ENCODE measurements at places on chromosomes 3 and 15. TPM values are rescaled to one million over a fixed set of nuclear protein-coding genes. Genes with fewer than 3 reads are reported as not detected.

GRCh38 chr3:168678730-168679129 lies 583.0 kb upstream of the GOLIM4 start:
- H3K4me3 ChIP-seq = no peak overlapping the region
- no peak overlapping the region for H3K27ac ChIP-seq
- H3K4me1 ChIP-seq = no peaks in the 10 kb centered on the region
- no peaks in the 10 kb centered on the region for H3K27me3 ChIP-seq
- peaks cover 5% of the 10 kb centered on the region for H3K36me3 ChIP-seq

GRCh38 chr3:105065895-105066839 lies 300.5 kb upstream of the ALCAM start:
- H3K4me1 ChIP-seq = peaks cover 4% of the 10 kb centered on the region
- H3K27ac ChIP-seq = peak overlapping the region; percentile 71

DNA sequence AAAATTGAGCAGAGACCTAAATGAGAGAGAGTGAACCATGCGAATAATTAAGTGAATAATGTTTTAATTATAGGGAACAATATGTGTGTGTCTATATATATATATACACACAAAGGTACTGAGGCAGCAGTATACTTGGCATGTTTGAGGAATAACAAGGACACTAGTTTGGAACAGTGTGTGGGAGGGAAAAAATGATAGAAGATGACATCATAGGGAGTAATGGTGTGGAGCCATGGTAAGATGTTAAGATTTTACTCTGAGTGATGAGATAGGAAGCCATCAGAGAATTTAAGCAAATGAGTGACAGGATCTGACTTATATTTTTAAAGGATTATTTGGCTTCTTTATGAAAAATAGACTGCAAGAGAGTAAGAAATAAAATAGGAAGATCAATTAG lies 29.1 kb downstream of the DTWD1 start:
- H3K27ac ChIP-seq = no peak overlapping the region
- peaks cover 11% of the 10 kb centered on the region for H3K4me1 ChIP-seq
- DNase-seq = no peak
- H3K36me3 ChIP-seq = peaks cover 22% of the 10 kb centered on the region

DNA sequence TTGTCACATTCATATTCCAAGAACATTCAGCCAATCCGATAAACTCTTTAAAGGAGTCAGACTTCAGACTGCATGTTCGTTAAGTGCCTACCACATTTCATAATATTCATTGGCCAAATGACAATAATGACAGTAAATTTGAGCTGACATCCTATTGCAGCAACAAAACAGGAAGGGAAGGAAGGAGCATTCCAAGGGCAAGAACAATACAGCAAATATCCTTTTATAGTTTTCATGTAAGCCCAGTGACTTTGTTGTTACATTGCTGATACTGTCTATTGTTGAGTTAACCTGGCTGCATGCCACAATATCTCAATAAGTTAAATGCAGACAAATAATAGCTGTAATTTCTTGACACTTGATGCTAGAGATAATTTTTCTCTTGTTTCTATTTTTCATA lies 16.4 kb upstream of the CBLB start:
- peaks cover 8% of the 10 kb centered on the region for H3K4me1 ChIP-seq
- no peak for DNase-seq
- no peak overlapping the region for H3K4me3 ChIP-seq
- H3K36me3 ChIP-seq = no peaks in the 10 kb centered on the region

GRCh38 chr3:127815641-127816605 lies 6.4 kb downstream of the MGLL start:
- DNase-seq = no peak
- H3K4me3 ChIP-seq = no peak overlapping the region
- H3K4me1 ChIP-seq = peaks cover 14% of the 10 kb centered on the region
- no peak overlapping the region for H3K27ac ChIP-seq

DNA sequence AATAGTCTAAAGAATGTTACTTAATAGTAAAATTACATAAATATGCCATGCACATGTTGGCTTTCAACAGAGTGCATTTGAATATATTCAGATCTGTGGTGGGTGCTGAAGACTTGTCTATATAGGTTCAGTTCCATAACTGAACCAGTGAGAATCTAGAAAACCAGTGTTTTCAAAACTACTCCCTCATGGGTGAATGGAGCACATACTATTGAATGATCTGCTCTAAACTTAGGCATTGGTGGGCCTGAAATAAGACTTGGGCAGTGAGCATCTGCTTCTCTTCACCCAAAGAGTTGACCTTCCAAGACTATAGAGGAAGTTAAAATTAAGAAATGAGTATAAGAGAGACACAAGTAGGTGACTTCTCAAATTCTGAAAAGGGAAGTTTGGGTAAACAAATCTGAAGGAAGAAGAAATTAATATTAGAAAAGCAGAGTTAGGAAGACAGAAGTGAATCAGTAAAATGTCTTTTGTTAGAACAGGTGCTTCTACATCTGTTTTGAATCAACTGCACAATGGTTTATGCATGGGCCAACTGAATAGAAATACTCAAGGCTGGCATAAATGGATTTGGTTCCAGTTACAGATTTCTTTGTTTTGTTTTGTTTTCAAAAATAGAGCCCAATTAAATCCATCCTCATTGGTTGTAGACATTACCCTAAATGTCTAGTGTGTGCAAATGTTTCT lies 19.3 kb downstream of the ALCAM start:
- H3K4me3 ChIP-seq = no peak overlapping the region
- no peaks in the 10 kb centered on the region for H3K4me1 ChIP-seq
- H3K27me3 ChIP-seq = peaks cover 5% of the 10 kb centered on the region
- no peak overlapping the region for H3K27ac ChIP-seq

GRCh38 chr3:29565236-29565635 lies 284.4 kb downstream of the RBMS3 start:
- no peaks in the 10 kb centered on the region for H3K27me3 ChIP-seq
- H3K4me1 ChIP-seq = peaks cover 2% of the 10 kb centered on the region
- H3K4me3 ChIP-seq = no peak overlapping the region
- DNase-seq = no peak
- no peak overlapping the region for H3K27ac ChIP-seq

- H3K4me1 ChIP-seq = no peaks in the 10 kb centered on the region
- H3K4me3 ChIP-seq = no peak overlapping the region
- no peak overlapping the region for H3K27ac ChIP-seq
- no peak for DNase-seq
- H3K27me3 ChIP-seq = no peaks in the 10 kb centered on the region
Observed at GRCh38 chr3:66068255-66068654, 29.5 kb upstream of the MAGI1 start.

GRCh38 chr15:66422347-66422746 lies 35.6 kb downstream of the MAP2K1 start:
- no peaks in the 10 kb centered on the region for H3K36me3 ChIP-seq
- peaks cover 4% of the 10 kb centered on the region for H3K27me3 ChIP-seq
- H3K4me1 ChIP-seq = peaks cover 9% of the 10 kb centered on the region
- no peak overlapping the region for H3K4me3 ChIP-seq
- no peak overlapping the region for H3K27ac ChIP-seq

- no peak overlapping the region for H3K4me3 ChIP-seq
- H3K4me1 ChIP-seq = no peaks in the 10 kb centered on the region
- no peaks in the 10 kb centered on the region for H3K27me3 ChIP-seq
- DNase-seq = no peak
Observed at GRCh38 chr3:128294999-128295468, 141.8 kb downstream of the EEFSEC start.

PRR20G gene
- not detected for total RNA-seq

Data from glutamatergic neuron (in vitro differentiated cells).